ENCODE measurements at places on chromosomes 11 and 22.

DNA sequence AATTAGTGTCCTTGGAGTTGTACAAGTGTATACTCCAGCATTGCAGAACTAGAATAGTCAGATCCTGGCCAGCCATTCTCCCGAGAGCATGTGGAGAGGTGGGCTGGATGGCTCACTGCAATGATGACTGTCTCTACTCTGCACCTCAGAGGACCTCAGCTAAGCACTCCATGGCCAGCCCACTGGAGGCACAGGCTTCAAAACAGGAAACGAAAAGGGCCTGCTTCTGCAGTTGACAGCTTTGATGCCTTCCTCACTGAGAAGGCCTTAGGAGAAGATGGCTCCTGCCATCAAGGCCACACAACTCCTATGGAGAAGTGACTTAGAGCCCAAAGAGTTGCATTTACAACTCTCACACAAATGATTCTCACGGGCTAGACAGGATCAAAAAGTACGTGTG, 9.1 kb downstream of the POLD4 start:
- DNase-seq = no peak

DNA sequence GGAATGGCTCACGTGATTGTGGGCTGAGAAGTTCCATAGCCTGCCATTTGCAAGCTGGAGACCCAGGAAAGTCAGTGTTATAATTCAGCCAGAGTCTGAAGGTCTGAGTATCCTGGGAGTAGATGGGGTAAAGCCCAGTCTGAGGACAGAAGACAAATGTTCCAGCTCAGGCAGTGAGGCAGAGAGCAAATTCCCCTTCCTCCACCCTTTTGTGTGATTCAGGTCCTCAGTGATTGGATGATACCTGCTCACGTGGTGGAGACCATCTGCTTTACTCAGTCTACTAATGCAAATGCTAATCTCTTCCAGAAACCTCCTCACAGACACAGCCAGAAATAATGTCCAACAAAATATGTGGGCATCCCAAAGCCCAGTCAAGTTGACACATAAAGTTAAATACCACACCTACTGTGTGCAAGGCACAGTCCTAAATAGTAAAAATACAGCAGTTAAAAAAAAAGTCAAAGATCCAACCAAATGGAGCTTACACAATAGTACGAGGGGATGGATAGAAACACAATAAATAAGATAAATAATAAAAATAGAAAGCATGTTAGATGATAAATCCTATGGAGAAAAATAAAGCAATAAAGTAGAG, 13.2 kb upstream of the APOL6 start:
- no peak for DNase-seq

- no peak for DNase-seq
These were observed 36.8 kb upstream of the RBFOX2 start for GRCh38 chr22:36065462-36065774.

DNA sequence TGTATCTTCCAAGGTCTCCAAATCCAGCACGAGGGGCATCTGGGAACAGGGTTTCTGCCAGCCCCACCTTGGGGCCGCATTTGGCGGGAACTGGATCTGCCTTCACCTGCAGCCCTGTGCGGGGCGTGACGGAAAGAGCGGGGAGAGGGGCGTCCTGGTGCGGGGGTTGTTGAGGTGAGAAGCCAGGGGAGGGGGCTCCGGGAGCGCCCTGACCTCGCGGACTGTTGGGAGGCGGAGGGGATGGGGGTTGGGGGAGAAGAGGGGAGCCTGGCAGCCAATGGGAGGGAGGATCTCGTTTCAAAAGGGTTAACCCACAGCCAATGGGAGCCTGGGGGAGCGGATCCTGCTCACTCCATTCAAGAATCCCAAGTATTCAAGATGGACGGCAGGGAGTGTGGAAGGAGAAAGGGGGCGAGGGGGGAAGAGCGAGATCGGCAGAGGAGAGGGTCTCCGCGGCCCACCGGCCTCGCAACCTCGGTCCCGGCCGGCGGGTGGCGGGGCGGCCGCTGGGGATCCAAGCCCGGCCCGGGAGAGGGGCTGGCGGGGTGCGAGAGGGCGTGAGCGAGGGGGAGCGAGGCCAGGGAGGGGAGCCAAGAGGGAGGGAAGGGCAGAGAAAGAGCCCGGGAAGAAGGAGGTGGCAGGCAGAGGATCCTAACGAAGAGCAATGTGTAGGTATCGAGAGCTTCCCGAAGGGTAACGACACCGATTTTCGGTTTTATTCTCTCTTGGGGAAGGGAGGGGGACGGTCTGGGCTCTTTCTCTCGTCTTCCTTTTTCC, 11.5 kb downstream of the YPEL4 start:
- no peak for DNase-seq

DNA sequence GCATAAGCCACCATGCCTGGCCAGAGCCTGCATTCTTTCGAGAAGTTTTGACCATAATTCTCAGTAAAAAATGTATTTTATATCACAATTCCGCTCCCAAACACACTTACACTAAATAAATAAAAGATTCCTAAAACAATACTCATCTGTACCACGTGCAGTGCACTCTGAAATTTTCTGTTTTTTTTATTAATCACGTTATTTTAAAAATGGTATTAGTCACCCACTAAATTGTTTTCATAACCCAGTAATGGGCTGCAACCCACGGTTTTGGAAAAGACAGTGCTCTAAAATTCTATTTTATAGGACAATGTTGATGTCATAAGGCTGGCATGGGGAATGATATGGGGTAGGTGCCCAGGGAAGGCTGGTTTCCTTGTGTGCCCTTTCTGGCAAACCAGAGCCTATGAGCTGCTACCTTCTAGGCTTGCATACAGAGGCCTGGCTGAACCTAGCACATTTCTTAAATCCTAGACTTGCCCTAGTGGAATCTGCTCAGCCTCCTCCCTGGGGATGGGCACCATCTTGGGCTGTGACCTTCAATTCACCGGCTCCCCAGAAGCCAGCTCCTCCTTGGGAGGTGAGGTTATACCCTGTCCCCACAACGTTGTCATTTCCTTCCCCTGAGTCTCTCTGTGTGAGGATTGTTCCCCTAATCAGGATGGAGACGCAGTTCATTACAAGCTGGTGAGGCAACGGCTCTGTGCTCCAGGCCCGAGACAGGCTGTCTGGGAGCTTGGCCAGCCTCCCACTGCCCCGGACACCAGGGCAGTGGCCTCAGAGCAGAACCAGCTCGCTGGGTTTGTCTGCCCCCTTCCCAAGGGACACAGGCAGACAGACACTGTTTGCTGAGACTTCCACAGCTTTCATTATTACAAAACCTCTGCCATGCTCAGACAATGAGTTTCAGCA, 116.5 kb upstream of the NAV2 start:
- no peak for DNase-seq

GRCh38 chr22:46099740-46100139, 50.6 kb upstream of the PPARA start:
- no peak for DNase-seq

GRCh38 chr22:46355369-46355995, 20.0 kb downstream of the TRMU start:
- DNase-seq = peak; percentile 32

Data from T-helper 9 cell (primary cell).